ENCODE measurements at places on chromosomes 3 and 15.

- DNase-seq: no peak
Observed at GRCh38 chr15:29268706-29269484, 727 bp downstream of the NSMCE3 start.

GRCh38 chr15:47529241-47529640 lies 188.1 kb upstream of the SEMA6D start:
- no peak for DNase-seq

DNA sequence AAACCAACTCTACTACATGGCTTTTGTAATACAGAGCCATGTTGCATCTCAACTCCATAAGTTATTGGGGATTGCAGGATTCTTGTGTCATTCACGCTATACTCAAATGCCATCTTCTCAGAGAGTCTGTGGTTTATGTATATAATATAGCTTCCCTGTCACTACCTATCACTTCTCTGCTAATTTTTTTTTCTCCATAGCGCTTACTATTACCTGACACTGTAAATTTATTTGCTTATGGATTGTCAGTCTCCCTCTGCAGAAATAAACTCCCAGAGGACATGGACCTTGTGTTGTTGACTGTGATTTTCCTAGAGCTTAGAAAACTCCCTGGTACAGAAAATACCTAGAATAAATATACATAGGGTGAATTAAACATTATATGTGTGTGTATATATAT lies 990.5 kb downstream of the TBL1XR1 start:
- no peak for DNase-seq

DNA sequence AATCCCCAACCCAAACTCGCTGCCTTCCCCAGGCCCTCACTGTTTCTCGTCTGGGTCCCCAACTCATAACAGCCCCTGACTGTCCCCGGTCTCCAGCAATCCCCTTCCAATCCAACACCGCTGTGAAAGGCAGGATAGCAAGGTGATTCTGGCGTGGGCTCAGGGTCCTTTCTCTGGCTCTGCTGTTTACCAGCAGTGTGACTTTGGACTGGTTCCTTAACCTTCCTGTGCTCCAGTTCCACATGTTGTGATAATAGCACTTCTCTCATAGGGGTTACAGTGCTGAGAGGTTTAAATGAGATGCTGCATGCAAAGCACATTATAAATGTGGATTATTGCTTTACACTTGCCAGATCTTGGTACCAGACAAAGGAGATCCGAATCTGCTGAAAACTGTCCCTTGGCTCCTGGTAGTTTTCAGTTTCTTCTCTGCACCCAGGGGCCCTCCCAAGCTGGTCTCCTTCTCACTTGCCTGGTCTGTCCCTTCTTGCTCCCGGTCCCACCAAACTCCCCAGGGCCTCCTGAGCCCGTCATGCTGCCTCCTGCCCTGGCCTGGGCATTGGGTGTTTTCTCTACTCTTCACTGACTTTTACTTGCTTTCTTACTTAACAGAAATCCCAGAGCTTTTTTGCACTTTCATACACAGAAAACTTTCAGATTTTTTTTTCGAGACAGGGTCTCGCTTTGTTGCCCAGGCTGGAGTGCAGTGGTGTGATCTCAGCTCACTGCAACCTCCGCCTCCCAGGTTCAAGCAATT lies 26.8 kb upstream of the CYP11A1 start:
- DNase-seq: no peak

- DNase-seq: no peak
Observed at GRCh38 chr3:133926736-133927539, 31.3 kb upstream of the RAB6B start.

- DNase-seq: no peak
Observed at GRCh38 chr3:4708230-4708629, 215.1 kb downstream of the ITPR1 start.

DNA sequence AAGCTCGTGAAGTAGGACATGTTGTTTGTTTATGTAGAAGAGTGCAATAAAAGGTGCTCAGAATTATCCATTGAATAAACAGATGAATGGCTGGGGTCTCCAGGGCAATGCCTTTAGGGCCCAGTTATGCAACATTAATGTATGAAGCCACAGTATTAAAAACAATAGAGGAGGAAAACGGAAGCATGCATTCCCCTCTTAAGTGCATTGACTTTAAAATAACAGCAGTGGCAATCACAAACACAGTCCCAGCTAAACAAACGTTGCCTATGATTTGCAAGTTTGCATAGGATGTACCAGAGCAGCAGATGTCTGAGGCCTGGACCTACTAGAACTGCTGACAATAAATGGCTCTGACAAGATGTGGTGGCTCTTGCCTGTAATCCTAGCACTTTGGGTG lies 60.6 kb upstream of the GCNT3 start:
- DNase-seq: no peak

DNA sequence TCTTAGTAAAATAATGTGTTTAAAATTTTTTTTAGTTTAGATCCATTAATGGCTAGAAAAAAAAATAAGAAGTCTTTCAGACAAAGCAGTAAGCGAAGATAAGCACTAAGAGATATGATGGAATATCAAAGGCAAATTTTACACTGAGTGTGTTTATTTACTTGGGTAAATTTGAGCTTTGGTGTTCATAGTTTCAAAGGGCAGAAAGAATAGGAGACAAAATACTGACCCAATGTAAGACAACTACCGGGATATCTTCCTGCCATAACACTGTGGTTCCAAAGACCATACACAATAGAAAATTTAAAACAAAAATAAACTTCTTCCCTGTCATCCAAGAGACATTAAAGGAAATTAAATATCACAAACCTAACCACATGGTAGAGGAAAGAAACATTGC lies 25.5 kb upstream of the TP63 start:
- no peak for DNase-seq

GRCh38 chr3:53890726-53891475 lies 758 bp downstream of the SELENOK start:
- DNase-seq: no peak

GRCh38 chr3:39559543-39559942 lies 92.1 kb downstream of the MOBP start:
- no peak for DNase-seq

DNA sequence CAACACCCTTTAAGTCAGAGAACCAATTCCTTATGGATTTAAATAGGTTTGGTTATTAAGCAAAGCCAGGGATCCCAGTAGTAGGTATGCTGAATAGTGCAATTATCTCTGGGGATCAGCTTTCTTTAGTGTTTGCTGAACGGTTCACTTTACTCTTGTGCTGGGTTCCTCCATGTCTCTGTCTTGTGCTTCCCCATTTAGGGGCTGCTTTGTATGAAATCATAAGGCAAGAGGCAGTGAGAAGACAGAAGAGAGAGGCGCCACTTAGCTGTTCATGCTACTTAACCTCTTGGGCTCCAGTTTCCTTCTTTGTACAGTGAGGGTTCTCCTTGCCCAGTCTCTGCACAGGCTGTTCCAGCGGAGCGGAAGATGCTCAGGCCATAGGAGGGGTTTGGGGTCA lies 3.5 kb downstream of the ST6GAL1 start:
- DNase-seq: no peak

GRCh38 chr3:53357458-53357857 lies 10.1 kb upstream of the DCP1A start:
- peak; percentile 19 for DNase-seq

DNA sequence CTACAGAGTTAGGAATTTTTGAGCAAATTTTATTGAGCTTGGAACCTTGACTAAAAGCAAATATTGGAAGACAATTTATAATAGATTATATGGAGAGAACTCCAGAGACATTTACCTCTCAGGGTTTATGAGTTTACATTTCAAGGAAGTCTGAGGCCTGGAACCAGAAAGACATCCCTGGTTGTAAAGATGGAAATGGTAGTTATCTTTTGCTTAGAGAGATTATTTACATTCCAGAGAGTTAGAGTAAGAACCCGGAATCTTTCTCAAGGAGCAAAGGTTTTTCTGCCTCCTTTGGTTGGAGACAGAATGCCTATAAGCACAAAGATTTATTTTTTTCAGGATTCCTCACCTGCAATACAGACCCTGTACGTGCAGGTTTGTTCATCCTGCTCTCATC lies 458.1 kb downstream of the TBL1XR1 start:
- DNase-seq: no peak

DNA sequence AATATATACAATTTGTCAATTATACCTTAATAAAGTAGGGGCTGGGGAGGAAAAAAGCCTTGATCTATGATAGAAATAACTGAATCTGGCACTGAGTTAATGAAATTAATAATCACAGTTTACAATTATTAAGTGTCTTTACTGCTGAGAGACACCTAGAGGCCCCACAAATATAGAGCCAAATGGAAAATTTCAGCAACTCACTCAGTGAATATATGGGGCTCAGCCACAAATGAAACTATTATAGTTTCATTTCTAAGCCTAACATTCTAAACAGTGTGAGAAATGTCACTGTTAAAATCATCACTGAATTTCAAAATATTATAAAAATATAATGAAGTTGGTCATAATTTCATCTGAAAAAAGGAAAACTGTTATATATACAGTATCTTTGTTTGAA lies 40.3 kb downstream of the GNB4 start:
- no peak for DNase-seq

- DNase-seq: no peak
Observed at GRCh38 chr15:76991048-76991447, 3.9 kb upstream of the PSTPIP1 start.
